ENCODE measurements at places on chromosomes 13 and 19.

DNA sequence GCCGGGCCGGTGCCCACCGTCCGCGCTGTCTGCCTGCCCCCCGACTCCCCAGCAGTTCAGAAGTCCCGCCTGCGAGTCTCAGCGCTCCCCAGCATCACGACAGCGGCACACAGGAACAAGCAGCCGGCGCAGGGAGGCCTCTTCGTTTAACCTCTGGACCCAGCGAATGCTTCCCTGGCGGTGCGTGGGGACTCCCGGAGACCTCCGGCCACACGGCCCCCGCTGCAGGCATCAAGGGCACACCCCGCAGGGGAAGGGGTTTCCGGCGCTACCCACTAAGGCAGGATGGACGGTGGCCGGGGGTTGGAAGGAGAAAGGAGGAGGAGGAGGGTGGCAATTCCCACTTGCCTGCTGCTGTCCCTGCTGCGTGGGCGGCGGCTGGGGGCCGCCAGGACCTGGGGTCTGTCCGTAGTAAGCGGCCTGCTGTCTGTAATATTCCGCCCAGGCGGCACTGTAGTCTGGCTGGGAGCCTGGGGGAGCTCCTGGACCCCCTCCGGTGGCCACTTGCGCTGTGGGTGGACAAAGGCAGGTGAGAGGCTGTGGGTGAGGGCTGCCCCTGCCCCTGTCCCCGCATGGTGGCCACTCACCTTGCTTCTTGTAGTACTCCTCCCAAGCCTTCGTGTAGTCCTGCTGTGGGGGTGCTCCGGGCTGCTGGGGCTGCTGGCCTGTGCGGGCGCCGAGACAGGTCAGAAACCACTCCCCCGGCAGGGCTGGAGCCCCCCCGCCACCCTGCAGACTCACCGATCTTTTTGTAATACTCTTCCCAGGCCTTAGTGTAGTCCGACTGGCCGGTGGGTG is 9.6 kb downstream of the KHSRP start:
- DNase-seq: no peak

DNA sequence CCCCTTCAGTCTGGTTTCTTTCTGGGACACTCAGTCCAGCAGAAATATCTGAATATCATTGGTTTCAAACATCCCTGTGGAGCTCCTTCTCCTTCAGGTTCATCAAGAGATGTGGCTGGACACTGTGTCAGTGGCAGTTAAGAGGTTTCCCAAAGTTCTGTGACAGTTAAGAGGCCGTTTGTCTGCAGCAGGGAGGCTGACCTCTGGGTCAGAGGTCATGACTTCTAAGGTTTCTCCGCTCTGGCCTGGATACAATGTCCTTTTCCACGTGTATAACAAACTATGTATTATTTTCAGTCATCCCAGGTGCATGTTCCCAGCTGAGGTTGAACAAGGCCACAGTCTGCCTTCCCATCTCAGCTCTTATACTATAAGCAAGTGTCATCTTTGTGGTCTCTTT is 174.9 kb downstream of the B3GLCT start:
- DNase-seq: no peak

GRCh38 chr19:806815-807421 is 9.7 kb downstream of the PTBP1 start:
- no peak for DNase-seq

DNA sequence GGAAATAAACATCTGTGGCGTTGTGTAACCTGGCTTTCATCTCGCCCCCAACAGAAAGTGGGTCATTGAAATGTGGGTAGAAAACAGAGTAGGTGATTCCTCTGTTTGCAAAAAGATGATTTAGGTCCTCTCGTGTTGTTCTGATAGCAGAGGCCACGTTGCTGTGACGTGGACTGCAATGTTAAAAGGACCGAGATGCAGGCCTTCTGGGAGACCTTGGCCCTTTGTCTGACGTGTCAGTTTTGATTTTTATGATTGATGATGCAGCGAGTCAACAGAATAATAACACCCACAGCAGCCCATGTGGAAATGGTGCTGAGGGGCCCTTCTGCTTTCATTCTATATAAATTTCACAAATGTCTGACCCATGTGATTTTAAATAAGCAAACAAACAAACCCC is 68.9 kb downstream of the FGF9 start:
- DNase-seq: no peak

GRCh38 chr13:99865420-99865930 is 106.1 kb downstream of the ZIC5 start:
- DNase-seq: no peak

Data from CD4-positive, alpha-beta T cell treated with Interleukin-17A for 1 hour (primary cell).